ENCODE measurements at places on chromosomes 12 and 14.

- DNase-seq: no peak
Measured at GRCh38 chr14:44405011-44405486, 102.0 kb downstream of the FSCB start.

DNA sequence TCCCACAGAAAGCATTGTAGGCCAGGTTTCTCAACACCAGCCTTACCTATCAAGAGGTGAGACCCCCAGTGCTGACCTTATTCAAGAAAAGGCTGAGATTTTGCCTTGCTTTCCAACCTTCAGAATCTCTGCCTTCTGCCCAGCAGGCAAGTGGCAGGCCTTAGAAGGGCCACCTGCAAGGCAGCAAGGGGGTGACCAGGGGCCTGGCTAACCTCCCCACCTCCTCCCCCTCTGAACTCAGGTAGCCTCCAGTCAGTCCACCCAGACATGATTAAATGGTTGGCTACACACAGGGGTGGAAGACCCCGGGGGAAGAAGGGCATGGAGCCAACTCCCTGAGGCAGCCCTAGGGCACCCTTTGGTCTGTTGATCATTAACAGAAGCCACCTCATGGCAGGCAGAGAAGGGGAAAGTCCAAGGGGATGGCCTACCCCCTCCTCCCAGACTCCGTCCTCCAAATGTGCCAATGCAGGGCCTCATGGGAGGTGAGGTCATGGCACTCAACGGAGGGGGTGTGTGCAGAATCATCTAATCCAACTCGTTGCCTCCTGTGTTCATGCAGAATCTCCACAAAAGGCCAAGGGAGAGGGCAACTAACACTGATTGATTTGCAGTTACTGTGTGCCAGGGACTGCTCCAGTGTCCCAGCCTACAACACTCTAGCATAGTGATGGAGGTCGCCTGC is 8.5 kb downstream of the ZFP36L1 start:
- DNase-seq: no peak

DNA sequence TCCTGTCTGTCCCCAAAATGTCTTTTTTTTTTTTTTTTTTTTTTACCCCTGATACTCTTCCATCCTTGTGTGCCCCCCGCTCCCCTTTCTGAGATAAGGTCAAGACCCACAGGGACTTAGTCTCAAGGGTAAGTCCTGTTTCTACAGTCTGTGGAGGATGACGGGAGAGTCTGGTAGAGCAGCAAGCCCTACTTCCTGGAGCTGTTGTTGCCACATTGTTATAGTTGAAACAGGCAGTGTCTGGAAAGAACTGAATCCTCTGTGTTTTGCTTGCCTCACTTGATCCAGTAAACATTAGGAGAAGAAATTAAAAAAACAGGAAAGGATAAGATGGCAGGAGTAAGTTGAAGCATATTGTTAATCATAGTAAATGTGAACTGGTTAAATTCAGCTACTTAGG is 45.5 kb downstream of the ZNF664 start:
- DNase-seq: no peak

DNA sequence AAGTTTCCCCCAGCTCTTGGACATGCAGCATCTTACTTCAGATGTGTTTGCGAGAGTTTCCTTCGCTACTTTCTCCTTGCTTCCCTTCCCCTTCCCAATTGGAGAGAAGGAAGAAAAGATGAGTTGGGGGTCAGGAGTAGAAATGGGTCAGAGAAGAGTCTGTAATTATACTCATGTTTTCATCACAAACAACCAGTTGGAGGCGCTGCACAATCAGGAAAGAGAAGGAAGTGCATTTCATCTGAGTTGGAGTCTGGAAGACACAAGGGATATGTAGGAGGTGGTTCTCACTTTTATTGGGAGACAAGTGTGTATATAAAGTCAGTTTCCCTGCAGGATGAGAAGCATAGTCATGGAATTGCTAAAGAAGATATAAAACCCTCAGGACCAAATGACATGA is 31.3 kb upstream of the VSX2 start:
- DNase-seq: no peak

DNA sequence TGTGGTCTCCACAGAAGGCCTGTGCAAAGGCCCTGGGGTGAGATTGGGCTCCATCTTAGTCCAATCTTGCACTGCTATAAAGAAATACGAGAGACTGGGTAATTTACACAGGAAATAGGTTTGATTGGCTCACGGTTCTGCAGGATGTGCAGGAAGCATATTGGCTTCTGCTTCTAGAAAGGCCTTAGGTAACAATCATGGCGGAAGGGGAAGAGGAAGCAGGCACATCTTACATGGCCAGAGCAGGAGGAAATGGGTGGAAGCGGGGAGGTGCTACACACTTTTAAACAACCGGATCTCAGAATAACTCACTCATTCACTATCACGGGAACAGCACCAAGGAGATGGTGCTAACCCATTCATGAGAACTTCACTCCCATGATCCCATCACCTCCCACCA is 55.4 kb downstream of the FAR2 start:
- DNase-seq: no peak

DNA sequence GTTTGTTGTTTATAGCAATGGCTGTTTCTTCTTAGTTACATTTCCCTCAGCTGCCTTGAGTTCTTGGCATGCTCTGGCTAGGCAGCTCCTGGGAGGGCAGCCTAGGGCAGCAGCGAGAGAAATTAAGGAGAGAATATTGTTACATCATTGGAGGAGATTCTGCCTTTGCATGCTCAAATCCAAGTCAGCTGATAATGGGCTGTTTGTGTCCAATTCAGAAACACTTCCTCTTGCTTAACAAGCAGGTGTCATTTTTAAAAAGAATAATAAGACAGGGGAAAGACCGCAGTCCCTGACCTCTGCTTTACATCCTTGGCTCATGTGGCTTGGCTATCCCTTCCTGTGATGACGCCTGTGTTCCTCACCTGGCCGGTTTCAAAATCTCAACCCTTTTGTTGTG is 76.9 kb downstream of the ESR2 start:
- DNase-seq: no peak

- no peak for DNase-seq
Measured at GRCh38 chr12:50626026-50626425, 121.2 kb downstream of the DIP2B start.

GRCh38 chr12:130589540-130590317 is 126.4 kb downstream of the RIMBP2 start:
- DNase-seq: no peak

GRCh38 chr12:47783821-47784819 is 11.1 kb downstream of the SLC48A1 start:
- DNase-seq: no peak

DNA sequence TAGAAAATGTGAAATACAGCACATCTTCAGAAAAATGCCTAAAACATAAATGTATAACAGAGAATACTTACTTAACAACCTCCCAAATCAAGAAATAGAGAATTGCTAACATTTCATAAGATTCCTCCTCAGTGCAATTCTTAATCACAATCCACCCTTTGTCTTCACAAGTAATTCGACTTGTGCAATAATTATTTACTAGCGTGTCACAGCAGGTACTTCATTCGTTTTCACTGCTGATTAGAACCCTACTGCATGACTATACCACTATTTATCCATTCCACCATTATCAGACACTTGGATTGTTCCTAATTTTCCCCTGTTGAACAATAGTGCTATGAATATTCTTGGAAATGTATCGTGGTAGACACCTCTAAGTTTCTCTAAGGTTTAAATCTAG is 64.9 kb upstream of the BBS10 start:
- DNase-seq: no peak

GRCh38 chr12:27566159-27566558 is 42.2 kb downstream of the PPFIBP1 start:
- no peak for DNase-seq

- no peak for DNase-seq
Measured at GRCh38 chr14:32661216-32661615, 277.5 kb upstream of the NPAS3 start.

DNA sequence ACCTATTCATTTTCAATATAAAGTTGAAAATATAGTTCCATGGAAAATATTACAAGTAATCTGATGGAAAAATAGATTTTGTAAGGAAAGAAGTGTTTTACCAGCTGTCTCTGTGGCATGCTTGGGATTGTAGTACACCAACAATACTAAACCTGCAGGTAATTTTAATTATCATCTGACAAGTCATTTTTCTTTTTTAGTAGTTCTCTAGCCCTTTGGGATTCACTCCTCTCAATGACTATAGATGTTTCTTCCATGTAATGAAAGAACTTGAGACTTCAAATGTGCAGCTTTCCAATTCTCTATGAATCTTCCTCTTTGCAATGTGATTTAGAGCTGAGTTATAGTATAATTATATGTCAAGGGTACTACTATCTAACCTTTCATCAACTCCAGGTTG is 14.7 kb upstream of the LIN7A start:
- no peak for DNase-seq

DNA sequence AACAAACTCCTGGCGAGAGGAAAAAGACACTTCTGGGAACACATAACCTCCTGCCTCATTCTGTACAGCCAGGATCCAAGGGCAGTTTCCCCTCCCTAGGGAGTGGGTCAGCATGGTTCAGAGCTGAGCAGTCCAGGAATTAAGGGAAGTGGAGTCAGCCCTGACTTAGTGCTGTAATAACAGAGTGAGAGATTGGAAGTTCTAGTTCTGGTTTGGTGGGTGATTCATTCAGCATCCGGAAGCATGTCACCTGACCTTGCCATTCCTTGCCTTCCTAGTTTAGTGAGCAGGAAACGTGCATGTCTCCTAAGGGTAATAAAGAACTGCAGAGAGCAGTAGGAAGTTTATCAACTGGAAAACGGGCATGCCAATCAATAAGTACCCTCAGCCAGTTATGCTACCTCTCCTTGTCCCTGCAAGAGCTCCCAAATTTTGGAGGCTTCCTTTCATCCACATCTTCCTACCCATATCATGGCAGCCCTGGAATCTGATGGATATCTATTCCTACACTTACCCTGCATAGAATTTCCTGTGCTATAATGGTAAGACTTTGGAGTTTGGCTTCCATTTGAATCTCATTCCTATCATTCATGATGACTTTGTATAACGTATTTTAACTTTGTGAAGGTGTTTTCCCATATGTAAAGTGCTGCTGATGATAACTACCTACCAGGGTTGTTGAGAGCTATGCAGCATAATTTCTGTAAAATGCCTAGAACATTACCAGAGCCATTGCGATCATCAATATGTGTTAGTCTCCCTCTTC is 28.5 kb upstream of the MAGOHB start:
- no peak for DNase-seq

GRCh38 chr12:111756681-111757080 is 10.1 kb upstream of the ALDH2 start:
- no peak for DNase-seq

GRCh38 chr12:105477873-105478272 is 147.4 kb downstream of the C12orf75 start:
- no peak for DNase-seq

- no peak for DNase-seq
Measured at GRCh38 chr14:26984311-26985177, 386.7 kb upstream of the NOVA1 start.

- no peak for DNase-seq
Measured at GRCh38 chr12:123952037-123952436, 20.6 kb downstream of the CCDC92 start.

DNA sequence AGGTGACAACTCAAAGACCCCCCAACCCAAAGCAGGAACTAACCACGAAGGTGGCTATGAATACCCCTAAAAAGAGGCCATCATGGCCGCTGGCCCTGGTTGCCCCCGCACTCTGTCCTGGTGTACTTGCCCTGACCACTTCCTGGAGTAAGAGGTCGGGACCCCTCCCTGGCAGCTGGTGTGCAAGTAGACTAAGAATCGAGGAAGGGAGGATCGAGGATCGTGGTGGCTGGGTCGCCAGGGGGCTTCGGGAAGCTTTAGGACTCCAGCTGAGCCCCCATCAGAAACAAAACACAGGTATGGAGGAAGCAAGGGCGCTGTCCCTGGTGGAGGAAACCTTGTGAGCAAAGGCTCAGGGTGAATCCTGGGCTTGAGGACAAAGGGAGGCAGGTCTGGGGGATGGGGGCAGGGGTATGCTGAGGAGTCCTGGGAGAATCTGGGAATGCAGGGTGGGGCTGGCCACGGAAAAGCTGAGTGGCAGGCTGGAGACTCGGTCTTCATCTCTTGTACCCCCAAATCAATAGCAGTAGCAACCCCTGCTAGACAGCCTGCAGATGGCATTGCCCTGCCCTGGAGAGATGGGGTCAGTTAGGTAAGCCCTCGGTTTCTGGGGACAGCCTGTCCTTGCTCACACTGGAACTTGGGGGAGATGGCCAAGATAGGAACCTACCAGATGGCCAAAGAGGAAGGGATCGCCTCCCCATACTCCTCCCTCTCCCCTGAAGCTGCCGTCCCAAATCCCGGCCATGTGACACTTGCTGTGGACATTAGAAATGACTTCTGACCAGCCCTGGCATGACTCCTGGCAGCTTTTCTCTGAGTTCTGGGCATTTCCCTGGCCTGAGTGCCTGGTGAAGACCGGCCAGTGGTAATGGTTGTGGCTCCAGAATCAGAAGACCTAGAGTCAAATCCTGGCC is 45.3 kb upstream of the ESRRB start:
- no peak for DNase-seq

Measured in stimulated activated CD8-positive, alpha-beta memory T cell treated with anti-CD3 and anti-CD28 coated beads, Interleukin-12 subunit alpha, Interleukin-12 subunit beta, amount 100 ng/mL, for 1 hour (primary cell).